Activated CD4-positive, alpha-beta T cell treated with anti-CD3 and anti-CD28 coated beads, Interleukin-2, amount 50 U/mL, for 48 hours (primary cell): ENCODE measurements at places on chromosomes 1 and 21.

GRCh38 chr1:196538473-196538872 is 69.8 kb downstream of the KCNT2 start:
- no peak for DNase-seq

- no peak for DNase-seq
Observed at GRCh38 chr1:204265665-204266064, 51.9 kb upstream of the GOLT1A start.

GRCh38 chr21:33787431-33787830 is 128.2 kb downstream of the ATP5PO start:
- DNase-seq = no peak

GRCh38 chr1:151134991-151135390 is 11.4 kb downstream of the SEMA6C start:
- DNase-seq = no peak

- no peak for DNase-seq
Observed at GRCh38 chr1:162893612-162893908, 32.6 kb upstream of the CCDC190 start.

DNA sequence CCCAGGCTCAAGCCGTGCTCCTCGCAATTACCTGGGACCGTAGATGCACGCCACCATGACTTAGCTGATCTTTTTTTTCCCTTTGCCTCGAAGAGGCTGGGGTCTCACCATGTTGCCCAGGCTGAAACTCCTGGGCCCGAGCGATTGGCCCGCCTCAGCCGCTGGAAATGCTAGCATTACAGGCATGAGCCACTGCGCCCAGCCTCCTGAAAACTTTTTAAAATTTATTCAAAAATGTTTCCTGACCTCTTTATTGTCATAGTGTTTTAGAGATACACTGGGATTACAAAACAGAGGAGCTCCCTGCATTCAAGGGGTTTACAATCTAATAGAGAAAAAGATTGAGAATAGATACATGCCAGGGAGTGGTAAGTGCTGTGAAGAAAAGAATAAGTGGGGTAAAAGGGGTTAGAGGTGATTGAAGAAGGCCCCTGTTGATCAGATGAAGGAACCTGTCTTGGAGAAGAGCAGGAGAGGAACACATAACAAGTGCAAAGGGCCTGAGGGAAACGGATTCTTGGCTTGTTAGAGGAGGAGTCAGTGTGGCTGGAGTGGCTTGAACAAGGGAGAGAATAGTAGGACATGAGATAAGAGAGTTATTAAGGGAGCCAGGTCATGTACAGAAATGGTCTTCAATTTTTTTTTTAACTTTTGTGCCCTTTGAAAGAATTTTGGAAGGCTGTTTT is 1.7 kb upstream of the TRIM33 start:
- no peak for DNase-seq

GRCh38 chr1:29415156-29415830 is 179.0 kb downstream of the PTPRU start:
- no peak for DNase-seq

DNA sequence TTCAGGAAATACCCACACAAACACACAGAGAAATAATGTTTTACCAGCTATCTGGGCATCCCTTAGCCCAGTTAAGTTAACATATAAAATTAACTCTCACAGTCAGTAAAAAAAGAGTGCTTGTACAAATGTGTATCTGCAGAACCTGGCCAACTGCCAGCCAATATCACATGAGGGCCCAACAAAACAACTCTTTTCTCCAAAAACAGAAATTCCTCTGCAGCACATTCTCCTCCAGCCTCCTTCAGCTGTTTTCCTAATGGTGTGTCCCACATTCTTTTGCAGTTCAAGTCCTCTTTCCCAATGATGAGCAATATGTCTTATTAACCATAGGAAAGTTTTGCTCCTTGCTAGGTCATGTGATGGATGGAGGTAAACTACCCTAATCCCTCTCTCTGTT is 75.5 kb downstream of the LRRC7 start:
- DNase-seq = no peak

- DNase-seq = no peak
Observed at GRCh38 chr1:181135815-181136737, 47.6 kb downstream of the IER5 start.

GRCh38 chr1:38512789-38513188 is 346.8 kb downstream of the RRAGC start:
- DNase-seq = no peak

DNA sequence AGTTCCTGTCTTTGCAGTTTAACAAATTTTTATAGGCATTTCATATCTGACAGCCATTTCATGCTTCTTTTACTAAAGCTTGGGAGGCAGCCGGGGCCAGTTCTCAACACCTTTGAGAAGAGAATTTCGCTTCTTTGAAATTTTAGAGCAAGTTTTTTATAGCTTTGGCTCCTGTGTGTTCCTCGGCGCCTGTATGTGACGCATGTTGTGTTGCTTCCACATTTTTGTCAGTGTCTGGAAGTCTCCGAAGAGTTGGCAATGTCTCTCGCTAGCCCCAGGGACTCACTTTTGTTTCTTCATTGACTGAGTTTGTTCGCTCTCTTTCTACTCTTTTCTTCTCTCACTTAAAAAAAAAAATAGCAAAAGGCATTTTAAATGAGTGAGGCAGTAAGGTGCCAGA is 386.9 kb upstream of the PLXNA2 start:
- DNase-seq = no peak

DNA sequence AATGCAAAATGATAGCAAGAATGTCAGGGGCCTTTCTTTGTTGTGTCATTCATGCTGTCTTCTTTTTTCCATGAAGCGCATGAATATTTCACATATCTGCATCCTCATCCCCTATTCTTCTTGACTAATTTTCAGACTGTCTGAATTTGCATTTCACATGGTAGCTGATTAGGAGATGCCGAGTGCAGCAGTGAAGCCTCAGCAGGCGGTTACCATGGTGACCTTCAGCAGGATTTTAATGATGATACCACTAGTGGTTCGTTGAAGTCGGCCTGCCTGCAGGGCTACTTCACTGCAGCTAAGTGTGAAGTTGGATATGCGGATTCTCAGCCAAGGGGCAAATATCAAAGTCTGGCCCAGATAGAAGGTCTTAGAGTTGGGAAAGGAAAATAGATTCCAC is 141.8 kb downstream of the NEK7 start:
- no peak for DNase-seq
